ENCODE measurements at places on chromosomes 7 and 10.

- DNase-seq, result no peak
These were observed 16.6 kb downstream of the RBP4 start for GRCh38 chr10:93584445-93584844.

DNA sequence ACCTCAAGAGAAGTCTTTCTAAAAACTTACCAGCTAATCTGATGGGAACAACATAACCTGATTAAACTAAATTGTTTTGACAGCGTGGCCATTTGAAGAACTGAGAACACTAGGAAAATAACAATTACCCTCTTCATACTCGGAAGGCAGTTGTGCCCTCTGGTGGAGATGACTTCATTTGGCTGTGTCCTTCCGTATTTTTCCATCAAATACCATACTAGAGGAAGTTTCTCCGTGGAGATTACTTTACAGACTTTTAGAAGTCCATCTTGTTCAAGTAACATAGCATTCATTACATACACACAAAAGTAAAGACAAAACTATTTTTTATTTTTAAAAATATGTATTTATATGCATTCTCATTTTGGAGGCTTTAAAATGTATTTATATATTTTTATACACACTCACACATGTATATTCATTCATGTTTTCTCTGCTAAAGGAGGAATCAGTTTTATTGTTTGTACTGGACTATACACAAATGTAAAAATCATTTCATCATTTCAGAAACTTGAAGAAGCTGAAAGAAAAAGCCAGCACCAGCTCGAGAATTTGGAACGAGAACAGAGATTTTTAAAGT is 25.2 kb downstream of the SMNDC1 start:
- DNase-seq, result peak; percentile 13

GRCh38 chr7:139567647-139568345 is 44.3 kb downstream of the CLEC2L start:
- DNase-seq, result no peak

DNA sequence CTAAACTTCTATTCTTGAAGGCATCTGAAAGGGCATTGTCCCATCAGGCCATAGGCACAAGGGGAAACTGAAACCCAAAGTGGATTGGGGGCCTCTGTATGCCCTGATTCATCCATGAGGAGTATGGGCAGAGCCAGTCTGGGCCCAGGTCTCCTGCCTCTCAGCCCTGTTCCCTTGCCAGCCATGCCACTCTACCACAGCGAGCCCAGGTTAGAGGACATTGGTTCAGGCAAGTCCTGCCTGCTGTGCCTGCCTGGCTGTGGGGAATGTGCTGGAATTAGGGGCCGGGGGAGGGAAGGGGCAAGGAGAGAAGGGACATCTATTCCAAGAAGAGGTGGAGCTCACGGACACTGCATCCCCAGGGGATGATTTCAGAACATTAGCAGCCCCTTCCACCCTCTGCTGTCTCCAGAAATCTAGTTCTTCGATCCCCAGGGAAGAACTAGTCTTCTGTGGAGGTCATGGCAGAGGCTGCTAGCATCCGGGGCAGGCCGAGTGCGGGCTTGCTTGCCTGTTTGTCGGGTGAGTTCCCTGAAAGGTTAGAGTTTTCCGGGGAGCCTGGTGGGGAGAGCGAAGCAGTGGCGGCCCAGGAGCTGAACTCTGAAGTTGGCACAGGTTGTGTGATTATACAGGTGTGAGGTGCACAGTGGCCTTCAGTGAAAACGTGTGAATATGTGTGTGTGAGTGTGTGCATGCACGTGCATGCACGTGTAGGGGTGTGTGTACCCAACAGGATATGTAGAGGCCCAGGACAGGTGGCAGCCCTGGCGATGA is 37.8 kb downstream of the TBATA start:
- no peak for DNase-seq

DNA sequence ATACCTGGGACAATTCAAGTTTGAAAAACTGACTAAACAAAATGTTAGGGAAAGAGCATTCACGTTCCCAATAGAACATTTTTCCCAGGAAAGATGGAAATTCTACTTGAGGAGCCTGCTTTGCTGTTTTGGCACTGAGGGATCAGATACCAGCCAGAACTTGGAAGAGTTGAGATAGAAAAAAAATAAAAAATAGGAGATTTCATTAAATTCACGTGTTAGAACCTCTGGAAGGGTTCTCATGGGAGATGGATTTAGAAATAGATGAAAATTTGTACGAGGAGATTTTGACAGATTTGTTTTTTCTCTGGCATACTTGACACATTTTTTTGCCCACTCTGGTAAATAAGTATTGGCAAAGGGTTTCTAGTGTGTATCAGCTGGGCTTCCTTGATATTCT is 63.7 kb downstream of the CELF2 start:
- DNase-seq, result no peak

DNA sequence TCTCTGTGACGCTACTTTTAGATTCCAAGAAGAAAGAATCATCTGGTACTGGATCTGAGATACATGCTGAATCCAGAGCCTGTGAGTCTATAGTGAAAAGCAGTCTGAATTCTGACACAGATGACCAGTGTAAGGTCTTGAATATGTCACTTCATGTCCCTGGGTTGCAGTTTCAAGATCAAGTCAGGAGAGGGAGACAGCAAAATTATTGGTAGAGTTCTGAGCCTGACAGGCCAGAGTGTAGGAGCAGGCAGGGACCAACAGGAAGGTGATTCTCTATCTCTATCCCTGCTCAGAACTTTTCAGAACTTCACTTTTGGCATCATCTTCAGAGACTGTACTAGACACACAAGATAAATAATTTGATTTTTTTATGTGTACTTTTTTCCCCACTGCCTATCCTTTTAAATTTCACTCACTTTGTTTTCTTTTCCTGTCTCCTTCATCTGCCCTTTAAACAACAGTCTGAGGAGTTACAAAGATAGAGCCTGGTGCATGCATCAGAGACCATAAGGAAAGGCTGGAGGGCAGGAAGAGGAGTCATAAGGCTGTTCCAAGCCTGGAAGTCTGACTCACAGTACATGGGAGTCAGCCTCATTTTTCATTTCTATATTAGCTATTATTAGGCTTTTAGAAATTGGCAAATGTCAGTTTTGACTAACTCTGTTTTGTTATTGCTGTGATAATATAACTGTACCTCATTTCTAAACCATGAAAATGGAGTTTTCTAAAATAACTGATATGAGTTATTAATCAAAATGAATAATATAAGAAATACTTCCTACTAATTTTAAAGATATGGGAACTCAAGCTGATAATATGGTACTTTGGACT is 120.2 kb upstream of the TMEM229A start:
- DNase-seq, result no peak

- no peak for DNase-seq
These were observed 725.6 kb upstream of the GALNT17 start for GRCh38 chr7:70406186-70406949.

- DNase-seq, result no peak
These were observed 109.5 kb downstream of the GFRA1 start for GRCh38 chr10:116163333-116164131.

DNA sequence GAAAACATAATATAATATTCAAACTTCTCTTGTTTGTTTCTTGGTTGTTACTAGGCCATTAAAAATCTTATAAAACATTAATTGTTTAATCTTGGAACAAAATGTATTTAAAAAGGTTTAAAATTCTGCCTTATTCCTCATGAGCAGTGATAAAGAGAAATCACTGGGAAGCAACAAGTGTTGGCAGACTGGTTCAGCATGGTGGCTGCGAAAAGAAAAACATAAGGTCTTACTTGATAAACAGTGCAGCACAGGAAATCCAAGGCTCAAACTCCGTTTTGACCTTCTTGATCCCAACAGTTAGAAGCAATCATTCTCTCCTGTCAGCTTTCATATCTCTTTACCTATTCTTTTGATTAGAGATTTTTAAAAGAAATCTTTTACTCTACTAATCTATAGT is 530.8 kb downstream of the CNTNAP2 start:
- DNase-seq, result no peak

GRCh38 chr7:96182424-96183158 is 139.3 kb downstream of the SLC25A13 start:
- DNase-seq, result no peak

- DNase-seq, result no peak
These were observed at the start of gene PNLIPRP2 for GRCh38 chr10:116620423-116621400. Gene PNLIPRP2, plus strand, starts transcription at chr10:116620953.

- no peak for DNase-seq
These were observed 9.4 kb downstream of the DLX5 start for GRCh38 chr7:97015279-97015678.

DNA sequence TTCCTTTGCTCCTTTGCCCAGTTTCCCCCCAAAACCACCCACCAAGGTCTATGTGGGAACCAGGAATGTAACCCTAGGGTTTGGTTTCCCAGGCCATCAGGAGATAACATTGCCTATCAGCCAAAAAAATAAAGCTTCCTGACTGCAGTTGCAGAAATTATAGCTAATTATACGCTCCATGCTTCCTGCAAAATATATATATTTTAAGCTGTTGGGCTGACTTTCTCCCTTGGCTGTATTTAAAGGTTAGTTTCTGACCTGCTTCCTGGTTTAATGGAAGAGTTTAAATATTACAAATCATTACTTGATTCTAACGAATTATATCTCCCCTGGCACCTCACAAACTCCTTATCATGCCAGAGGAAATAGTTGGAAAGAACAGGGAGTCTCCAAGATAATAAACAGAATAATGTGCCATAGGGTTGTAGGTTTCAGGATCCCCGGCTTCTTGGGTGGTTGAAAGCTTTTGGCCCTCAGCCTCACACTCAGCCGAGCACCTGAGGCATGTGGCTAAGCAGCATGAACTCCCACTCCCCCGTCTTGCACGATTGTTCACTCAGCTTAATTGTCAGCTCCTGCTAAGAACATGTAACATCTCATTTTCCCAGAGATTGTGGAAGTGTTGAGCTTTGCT is 79.9 kb downstream of the FZD1 start:
- DNase-seq, result no peak

GRCh38 chr10:35928748-35929147 is 286.7 kb upstream of the FZD8 start:
- no peak for DNase-seq

DNA sequence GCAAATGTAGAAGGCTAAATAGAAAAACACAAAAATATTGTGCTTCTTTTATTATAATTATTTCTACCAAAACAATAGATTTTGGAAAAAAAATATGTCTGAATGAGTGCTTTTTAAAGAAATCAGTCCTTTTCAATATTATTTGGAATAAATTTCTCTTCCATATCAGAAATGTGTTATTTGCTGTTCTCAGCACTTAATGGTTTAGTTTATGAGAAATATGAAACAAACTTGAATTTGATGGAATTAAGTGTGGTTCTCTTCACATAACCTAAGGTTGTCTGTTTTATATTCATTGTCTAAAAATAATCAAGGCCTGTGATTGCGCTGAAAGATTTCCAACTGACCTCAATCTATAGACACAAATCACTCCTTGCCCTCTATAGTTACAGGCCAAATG is 203.0 kb downstream of the COBL start:
- no peak for DNase-seq

- no peak for DNase-seq
These were observed 161.2 kb downstream of the DGKI start for GRCh38 chr7:137685433-137686164.

DNA sequence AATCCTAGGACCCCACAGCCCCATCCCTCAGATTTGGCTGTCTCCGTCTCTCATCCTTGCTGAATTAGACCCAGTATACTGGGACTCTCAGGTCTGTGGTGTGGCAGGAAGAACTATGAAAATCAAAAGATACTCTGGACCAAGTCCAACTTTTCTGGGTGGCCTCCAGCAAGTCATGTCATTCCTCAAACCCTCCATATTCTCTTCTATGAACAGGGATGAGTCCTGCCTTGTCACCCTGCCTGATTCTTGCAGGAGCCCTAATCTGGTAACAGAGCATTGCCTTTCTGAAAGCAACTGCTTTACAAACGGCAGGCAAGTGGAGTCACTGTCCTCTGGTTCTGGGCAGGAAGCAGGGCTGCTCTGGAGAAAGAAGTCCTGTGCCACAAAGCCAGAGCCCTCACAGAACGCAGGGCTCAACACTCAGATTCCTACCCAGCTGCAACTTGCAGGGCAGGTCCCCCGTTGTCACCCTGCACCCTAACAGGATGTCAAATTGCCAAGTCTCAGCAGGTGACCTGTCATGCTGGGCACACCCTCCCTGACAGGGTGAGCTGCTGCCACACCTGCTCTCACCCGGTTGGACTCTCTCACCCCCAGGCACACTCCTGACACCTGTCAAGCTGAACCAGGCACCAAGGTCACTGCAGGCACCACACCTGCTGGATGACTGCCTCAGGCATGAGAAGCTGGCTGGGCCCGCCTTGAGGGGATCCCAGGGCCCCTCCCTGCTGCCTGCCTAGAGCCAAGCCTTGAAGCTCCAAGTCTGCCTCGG is 227.7 kb downstream of the KCNMA1 start:
- no peak for DNase-seq

GRCh38 chr10:42488416-42488815 is 150.0 kb downstream of the ZNF33B start:
- no peak for DNase-seq

- no peak for DNase-seq
These were observed 23.3 kb upstream of the STEAP2 start for GRCh38 chr7:90188281-90188680.
